ENCODE measurements at places on chromosomes 2 and 18. TPM values are rescaled to one million over a fixed set of nuclear protein-coding genes. Genes with fewer than 3 reads are reported as not detected.

- no peaks in the 10 kb centered on the region for H3K27me3 ChIP-seq
- H3K27ac ChIP-seq = no peak overlapping the region
- no peaks in the 10 kb centered on the region for H3K36me3 ChIP-seq
- no peak for DNase-seq
- peaks cover 31% of the 10 kb centered on the region for H3K4me1 ChIP-seq
These were observed 58.0 kb downstream of the NEDD4L start for GRCh38 chr18:58102018-58102417.

The UGT1A3 gene
- total RNA-seq = not detected

- no peaks in the 10 kb centered on the region for H3K36me3 ChIP-seq
- DNase-seq = no peak
- no peak overlapping the region for H3K27ac ChIP-seq
- no peak overlapping the region for H3K4me3 ChIP-seq
These were observed 255.3 kb downstream of the THSD7B start for GRCh38 chr2:137020452-137021196.

- no peaks in the 10 kb centered on the region for H3K4me1 ChIP-seq
- H3K4me3 ChIP-seq = no peak overlapping the region
- DNase-seq = no peak
These were observed 1019.6 kb upstream of the PIK3C3 start for GRCh38 chr18:40935423-40935822.

DNA sequence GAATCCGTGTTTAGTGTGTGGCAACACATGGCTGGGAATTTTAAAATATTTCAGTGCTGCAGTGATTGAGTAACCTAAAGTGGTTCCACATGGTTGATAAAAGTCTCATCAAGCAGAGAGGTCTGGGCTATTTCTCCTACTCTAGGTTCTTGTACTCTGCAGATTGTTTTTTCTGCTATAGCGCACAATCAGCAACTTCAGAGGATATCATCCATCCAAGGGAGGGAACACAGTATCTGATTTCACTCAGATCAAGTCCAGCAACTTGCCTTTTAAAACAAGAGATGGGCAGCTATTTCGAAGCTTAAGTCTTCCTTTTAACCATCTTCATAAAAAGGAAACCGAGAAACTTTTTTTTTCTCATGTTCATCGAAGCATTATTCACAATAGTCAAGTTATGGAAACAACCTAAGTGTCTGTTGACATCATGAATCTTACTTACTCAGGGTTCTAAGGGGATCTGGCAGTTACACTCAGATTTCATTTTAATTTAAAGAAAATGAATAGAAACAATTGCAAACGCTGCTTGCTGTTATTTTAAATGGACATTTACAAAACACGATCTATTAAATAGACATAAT, 172.7 kb upstream of the TRIB2 start:
- no peak overlapping the region for H3K4me3 ChIP-seq
- no peak overlapping the region for H3K27ac ChIP-seq
- H3K27me3 ChIP-seq = no peaks in the 10 kb centered on the region

The ALKAL2 gene
- total RNA-seq = 50.6 TPM

The GKN2 gene
- not detected for total RNA-seq

GRCh38 chr2:209818939-209819338, 47.3 kb downstream of the UNC80 start:
- no peak for DNase-seq
- H3K27me3 ChIP-seq = no peaks in the 10 kb centered on the region
- H3K4me3 ChIP-seq = no peak overlapping the region
- no peaks in the 10 kb centered on the region for H3K36me3 ChIP-seq
- H3K27ac ChIP-seq = no peak overlapping the region
- H3K4me1 ChIP-seq = no peaks in the 10 kb centered on the region

Measured in pancreas (tissue), 10 donors.